ENCODE measurements at places on chromosomes 6 and 20.

- no peak for DNase-seq
Measured at GRCh38 chr6:142803032-142803431, 141.9 kb downstream of the HIVEP2 start.

DNA sequence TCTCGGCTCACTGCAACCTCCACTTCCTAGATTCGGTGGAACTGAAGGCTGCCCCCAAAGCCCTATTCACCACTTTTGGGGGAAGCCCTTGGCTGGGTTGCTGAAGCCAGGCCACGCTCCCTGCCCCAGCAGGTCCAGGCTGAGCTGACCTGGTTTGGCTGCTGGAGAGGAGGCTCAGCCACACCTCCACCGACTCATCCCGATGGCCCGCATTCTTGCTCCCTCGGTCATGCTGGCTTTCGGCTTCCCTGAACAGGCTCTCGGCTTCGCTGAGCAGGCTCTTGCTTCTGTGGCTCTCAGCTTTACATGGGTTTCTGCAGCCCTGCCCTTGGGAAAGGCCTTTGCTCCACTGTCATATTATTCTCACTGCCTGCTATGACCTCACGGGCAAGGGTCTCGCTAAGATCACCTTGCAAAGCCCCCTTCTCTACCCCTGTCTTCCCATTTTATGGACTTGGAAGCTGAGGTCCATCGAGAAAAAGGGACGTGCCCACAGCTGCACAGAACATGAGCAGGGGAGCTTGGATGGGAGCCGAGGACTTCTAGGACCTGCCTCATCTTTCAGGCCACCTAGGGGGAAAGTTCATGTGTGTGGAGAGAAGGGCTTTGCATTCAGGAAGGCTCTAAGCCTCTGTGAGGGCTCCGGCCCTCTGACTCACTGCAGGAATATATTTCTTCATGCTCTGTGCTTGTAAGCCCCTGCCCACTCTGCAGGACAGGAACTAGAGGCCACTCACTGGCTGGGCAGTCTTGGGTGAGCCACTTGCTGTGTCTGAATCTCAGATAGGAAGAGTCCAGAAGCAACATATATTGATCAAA is 15.6 kb downstream of the ARHGAP40 start:
- no peak for DNase-seq

GRCh38 chr20:44129911-44130718 is 56.9 kb downstream of the JPH2 start:
- no peak for DNase-seq

GRCh38 chr20:10637031-10637559 is 36.7 kb downstream of the JAG1 start:
- DNase-seq: no peak

- no peak for DNase-seq
Measured at GRCh38 chr6:27251606-27252251, 4.2 kb downstream of the PRSS16 start.

DNA sequence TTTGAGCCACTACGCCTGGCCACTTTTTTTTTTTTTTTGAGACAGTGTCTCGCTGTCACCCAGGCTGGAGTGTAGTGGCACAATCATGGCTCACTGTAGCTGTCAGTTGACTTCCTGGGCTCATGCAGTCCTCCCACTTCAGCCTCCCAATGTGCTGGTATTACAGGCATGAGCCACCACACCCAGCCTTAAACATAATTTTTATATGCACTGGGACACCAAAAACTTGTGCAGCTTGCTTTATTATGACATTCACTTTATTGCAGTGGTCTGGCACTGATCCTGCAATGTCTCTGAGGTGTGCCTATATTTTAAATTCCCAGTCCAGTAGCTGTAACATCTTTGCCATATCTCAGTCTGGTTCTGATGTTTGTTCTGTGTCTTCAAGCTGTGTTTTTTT is 34.7 kb downstream of the KAT14 start:
- no peak for DNase-seq

GRCh38 chr6:32152769-32153563 is 975 bp upstream of the PPT2 start:
- no peak for DNase-seq

- no peak for DNase-seq
Measured at GRCh38 chr6:18506382-18507017, 119.3 kb downstream of the RNF144B start.

DNA sequence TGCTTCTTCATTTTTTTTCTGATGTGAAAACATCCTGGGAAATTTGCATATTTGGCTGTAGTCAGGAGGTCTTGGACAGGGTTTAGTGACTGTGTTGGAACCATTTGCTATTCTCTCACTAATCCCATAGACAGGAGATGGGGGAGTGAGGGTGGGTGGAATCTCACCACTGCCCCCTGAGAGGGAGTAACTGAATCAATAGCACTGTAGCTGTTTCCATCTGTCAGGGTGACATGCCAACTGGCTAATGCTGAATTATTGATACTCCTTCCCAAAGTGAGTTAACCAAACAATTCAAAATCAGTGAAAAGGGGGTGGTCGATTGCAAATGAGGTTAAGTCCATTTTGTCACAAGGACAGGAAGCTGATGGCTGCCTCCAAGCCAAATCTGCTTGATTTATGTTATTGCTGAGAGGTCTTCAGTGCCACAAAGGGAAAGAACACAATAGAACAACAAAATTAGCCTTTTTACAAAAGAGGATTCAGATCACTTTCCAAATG is 55.1 kb upstream of the B3GAT2 start:
- DNase-seq: no peak

DNA sequence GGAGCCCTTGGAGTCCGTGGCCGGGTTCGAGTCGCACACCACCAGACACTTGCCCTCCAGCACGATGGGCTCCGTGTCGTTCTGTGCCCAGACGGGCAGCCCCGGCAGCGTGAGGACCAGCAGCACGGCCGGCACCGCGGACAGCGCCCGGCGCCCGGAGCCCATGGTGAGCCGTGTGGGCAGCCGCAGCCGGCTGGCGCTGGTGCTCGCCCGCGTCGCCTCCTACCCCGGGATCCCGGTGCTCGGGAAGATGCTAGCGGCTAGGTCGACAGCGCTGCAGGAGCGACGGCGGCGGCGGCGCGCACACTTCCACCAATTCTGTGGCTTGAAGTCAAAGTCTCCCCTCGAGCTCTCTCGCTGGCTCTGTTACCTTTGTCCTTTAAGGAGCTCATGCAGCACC is 1.3 kb downstream of the CBLN4 start:
- no peak for DNase-seq

All from BJ (cell line).